IMR-90 (cell line): ENCODE measurements at places on chromosomes 16 and 17. TPM values are rescaled to one million over a fixed set of nuclear protein-coding genes. Genes with fewer than 3 reads are reported as not detected.

The ZP2 gene
- not detected in 2 replicates for total RNA-seq

The RDM1 gene
- 0.18 TPM in 1 of 2 replicates, not detected in the other for total RNA-seq

The EPOP gene
- total RNA-seq = 0.28 and 0.36 TPM in 2 replicates

The WNT3 gene
- 0.56 and 0.72 TPM in 2 replicates for total RNA-seq

DNA sequence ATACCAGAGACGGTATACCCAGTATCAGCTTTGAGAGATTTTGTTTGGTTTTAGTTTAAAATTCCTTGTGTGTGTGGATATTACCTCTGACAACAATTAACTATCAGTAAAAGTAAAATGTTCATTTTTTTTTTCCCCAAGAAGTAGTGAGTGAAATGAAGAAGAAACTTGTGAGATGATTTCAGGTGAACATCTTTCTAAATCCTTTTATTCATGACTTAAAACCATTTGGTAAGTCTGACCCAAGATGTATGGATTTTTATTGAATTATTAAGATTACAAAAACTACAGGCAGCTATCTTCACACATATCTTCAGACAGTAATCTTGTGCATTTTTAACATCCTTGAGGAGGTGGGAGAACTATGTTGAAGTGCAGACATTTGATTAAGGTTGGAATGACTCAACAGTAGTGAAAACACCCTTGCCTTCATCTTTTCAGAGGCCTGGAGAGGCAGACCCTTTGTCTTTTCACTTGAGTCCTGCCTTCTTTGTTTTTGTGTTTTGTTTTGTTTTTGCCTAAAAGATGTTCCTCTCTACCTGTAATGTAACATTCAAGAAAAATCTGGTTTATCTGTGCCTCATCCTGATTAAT is 240.3 kb upstream of the TBX2 start:
- no peak overlapping the region for H3K27ac ChIP-seq
- DNase-seq = peak; percentile 33
- no peak overlapping the region for H3K4me3 ChIP-seq
- no peaks in the 10 kb centered on the region for H3K36me3 ChIP-seq

DNA sequence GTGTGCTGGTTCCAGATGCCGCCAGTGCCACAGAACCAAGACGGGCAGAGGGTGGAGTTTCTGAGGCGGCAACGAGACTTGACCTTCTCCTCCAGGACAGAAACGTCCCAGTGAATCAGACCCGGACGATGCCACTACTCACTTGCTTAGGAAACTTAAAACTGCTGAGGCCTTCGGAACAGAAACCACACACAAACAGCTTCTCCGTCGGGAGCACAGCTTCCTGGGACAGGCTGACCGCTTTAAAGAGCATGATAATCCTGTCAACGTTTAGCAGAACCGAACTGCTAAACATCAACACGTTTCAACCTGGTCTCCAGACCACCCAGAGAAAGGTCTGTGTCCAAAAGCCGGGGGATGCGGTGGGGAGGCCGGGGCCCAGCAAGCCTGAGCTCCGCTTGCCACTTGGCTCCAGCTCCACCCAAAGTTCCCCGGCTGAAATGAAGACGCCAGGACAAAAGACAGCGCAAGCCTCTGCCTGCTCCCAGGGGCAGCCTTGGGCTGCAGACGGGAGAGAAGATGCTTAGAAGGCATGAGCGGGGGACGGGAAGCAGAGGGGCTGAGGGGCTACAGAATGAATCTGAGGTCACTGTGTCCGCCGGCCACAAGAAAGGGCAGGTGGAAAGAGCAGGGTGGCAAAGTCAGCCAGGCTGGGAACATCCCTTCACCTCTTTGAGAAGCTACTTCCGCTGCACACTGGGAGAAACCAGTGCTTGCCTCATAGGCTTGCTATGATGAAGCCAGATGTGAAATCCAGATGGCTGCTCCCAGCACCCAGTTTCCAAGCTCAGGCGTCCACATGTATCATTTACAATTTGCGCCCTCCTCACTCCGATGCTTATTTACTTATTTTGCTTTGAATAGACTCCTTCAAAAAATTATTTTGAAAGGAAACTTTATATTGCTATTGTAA is 69.0 kb downstream of the MRM3 start:
- H3K36me3 ChIP-seq = peaks cover 21% of the 10 kb centered on the region; the same call in 1 of the 2 replicates
- H3K4me3 ChIP-seq = no peak overlapping the region
- H3K27ac ChIP-seq = no peak overlapping the region

GRCh38 chr17:34861864-34862263 is 99.4 kb downstream of the CCT6B start:
- no peak overlapping the region for H3K27ac ChIP-seq
- H3K36me3 ChIP-seq = no peaks in the 10 kb centered on the region
- H3K4me3 ChIP-seq = no peak overlapping the region

The SCNN1G gene
- not detected in 2 replicates for total RNA-seq

DNA sequence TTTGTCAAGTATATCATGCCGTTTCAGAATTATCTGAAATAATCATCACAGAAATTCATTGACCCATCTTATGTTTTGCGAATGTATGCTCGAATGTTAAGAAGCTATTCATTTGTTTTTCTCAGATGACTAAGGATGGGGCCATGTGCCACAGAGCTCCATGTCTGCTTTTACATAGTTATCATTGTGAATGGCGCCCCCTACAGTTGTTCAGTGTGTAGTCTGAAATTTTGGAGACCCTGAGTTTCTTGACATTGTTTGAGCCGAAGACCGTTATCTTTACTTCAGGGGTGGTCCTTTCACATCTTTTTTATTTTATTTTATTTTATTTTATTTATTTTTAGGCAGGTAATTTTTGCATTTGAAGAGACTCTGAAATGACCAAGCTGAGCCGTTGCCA is 972.0 kb upstream of the RBFOX1 start:
- no peak overlapping the region for H3K4me3 ChIP-seq
- no peak for DNase-seq
- H3K36me3 ChIP-seq = no peaks in the 10 kb centered on the region
- H3K27ac ChIP-seq = no peak overlapping the region

DNA sequence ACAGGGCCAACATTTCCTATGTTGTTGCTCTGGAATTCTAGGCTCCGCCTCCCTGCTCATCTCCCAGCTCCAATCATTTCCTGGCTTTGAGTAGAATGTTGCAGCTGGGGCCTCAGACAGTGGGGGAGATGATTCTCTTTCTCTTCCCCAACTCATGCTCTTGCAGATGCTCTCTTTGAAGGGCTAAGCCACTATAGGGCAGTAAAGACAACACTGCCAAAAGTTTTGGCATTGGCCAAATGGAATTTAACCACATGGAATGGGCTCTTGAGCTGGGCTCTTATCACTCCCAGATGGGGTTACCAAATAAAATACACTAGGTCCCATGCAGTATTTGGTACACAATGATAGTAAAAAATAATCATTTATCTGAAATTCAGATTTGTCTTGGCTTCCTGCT is 19.6 kb upstream of the EFCAB13 start:
- H3K27me3 ChIP-seq = no peaks in the 10 kb centered on the region
- DNase-seq = no peak
- H3K4me1 ChIP-seq = peaks cover 12% of the 10 kb centered on the region
- H3K36me3 ChIP-seq = peaks cover 45% of the 10 kb centered on the region

The HID1 gene
- total RNA-seq = 0.18 and 0.56 TPM in 2 replicates

The ADAM11 gene
- 0.28 and 0.36 TPM in 2 replicates for total RNA-seq

DNA sequence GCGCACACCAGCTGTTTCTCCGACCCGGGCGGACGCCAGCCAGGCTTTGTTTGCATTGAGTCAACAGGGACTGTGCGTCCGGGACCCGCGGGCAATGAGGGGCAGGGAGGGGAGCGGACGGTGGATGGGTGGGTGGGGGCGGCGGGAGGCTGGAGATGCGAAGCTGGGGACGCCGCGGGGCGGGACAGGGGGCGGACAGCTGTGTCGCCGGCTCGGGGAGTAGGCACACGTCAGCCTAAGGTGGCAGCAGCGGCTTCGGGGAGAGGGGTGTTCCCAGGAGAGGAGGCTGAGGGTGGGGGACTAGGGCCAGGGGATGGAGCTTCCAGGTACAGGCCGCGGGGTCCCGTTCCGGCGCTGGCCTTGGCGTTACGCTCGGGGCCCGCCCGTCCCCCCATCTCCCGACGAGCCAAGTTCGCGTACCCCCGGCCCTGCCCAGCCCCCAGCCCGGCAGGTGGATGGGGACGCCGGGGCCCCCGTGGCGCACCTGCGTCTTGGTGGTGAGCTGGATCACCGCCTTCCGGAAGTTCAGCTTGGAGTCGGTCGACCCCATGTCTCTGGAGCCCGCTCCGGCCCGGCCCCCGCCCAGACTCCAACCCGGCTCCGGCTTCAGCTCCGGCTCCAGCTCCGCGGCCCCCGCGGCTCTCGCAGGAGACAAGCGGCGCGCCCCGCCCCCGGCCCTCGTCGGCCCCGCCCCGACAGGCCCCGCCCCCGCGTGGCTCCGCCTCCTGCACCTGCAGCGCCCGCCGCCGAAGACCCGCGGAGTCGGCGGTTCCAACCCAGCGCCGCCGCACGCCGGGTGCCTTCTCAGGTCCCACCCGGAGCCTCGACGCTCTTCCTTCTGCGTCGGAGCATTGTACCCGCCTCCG is at the start of gene HID1:
TSS of gene HID1 (minus strand) at position 653 of the 866 bp plus-strand sequence. CDS start at position 550, 103 bp downstream.
- DNase-seq = no peak
- H3K36me3 ChIP-seq = no peaks in the 10 kb centered on the region
- H3K27me3 ChIP-seq = peaks cover 47% of the 10 kb centered on the region
- H3K27ac ChIP-seq = no peak within 1 kb of the TSS
- peak within 1 kb of the TSS; percentile 34 for H3K4me3 ChIP-seq
- 0 out of 2 replicates have a peak, but pooled peaks cover 2% of the 10 kb centered on the region for H3K4me1 ChIP-seq

DNA sequence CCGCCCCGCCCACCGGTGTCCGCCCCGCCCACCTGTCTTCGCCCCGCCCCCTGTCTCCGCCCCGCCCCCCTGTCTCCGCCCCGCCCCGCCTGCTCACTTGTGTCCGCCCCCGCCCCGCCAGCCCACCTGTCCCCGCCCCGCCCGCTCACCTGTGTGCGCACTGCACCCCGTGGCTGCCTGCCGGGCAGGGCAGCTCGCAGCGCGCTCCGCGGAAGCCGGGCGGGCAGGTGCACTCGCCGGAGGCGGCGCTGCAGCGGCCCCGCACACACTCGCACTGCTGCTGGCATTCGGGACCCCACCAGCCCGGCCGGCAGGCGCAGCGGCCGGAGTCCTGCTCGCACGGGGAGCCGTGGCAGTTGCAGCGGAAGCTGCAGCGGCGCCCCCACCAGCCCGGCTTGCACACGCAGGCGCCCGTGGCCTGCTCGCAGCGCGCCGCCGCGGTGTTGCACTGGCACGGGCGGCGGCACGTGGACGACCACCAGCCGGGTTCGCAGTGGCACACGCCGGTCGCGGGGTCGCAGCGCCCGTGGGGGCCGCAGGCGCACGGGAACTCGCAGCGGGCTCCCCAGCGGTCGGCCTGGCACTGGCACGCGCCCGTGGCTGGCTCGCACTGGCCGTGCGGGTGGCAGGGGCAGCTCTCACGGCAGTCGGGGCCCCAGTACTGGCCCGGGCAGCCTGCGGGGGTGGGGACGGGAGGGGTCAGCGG is 2.1 kb downstream of the SCARF1 start:
- H3K4me1 ChIP-seq = peaks cover 23% of the 10 kb centered on the region
- peak overlapping the region; percentile 40 for H3K4me3 ChIP-seq
- H3K36me3 ChIP-seq = no peaks in the 10 kb centered on the region
- no peak overlapping the region for H3K27ac ChIP-seq
- DNase-seq = no peak
- H3K27me3 ChIP-seq = no peaks in the 10 kb centered on the region; the same call in 1 of the 2 replicates

The ZFHX3 gene
- total RNA-seq = 1.4 and 2.2 TPM in 2 replicates

DNA sequence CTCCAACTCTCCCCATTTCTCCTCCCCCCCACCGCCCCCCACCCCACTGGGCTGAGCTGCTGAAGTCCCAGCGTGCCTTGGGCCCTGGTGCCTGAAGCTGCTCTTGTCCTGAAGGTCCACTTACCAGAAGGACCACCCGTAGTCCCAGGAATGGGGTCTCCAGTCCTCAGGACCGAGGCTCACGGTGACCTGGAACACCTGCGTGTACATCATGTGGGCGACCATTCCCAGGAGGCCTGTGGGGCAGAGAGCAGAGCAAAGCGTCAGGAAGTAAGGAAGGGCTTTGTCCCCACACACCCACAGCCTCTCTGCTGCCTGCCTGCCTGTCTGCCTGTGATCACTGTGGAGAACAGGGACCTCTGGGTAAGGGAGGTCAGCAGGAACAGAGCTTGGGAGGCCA is 218.7 kb downstream of the GSG1L start:
- no peaks in the 10 kb centered on the region for H3K4me1 ChIP-seq
- no peak overlapping the region for H3K4me3 ChIP-seq
- no peaks in the 10 kb centered on the region for H3K36me3 ChIP-seq
- no peak for DNase-seq
- peaks cover 11% of the 10 kb centered on the region for H3K27me3 ChIP-seq
- no peak overlapping the region for H3K27ac ChIP-seq

DNA sequence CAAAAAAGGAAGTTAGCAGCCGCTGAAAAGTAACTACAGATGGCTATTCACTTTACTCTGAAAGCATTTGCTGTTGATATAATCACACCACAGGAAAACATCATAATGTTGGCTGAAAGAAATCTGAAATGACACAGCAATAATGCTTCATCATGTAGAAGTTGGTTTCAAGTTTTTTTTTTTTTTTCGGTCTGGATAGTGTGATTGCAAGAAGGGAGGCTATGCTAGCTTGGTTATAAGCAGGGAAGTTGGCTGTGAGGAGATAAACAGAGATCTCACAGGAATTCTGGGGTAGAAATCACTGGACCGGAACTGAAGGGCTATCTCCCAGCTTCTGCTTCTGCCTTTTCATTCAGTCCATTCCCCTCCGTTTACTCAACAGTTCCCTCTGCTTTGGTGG is 57.9 kb downstream of the MYO1D start:
- H3K36me3 ChIP-seq = no peaks in the 10 kb centered on the region
- H3K27ac ChIP-seq = no peak overlapping the region
- peaks cover 3% of the 10 kb centered on the region for H3K27me3 ChIP-seq
- H3K4me3 ChIP-seq = no peak overlapping the region
- H3K4me1 ChIP-seq = no peaks in the 10 kb centered on the region

DNA sequence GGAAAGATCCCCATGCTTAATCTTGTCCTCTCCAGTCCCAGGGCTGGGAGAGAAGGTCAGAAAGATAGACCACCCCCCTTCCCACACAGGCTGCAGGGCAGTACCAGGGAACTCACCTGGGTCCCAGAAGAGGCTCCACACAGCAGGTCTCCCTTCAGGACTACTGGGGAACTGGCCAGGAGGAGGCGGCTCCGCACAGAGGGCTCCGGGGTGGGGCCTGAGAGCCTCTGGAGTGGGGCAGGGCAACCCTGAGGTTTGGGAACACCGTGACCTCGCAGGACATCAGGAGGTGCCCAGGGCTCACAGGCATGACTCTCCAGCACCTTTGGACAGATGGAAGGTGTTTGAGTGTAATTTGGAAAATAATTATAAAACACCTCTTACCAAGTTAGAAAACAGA is 11.0 kb downstream of the ABCA3 start:
- H3K27ac ChIP-seq = no peak overlapping the region
- H3K4me1 ChIP-seq = peaks cover 3% of the 10 kb centered on the region; the same call in 1 of the 2 replicates
- no peak overlapping the region for H3K4me3 ChIP-seq

The SYT17 gene
- not detected in 2 replicates for total RNA-seq

- H3K27ac ChIP-seq = no peak overlapping the region
- H3K36me3 ChIP-seq = no peaks in the 10 kb centered on the region
- DNase-seq = peak; percentile 75
- H3K27me3 ChIP-seq = no peaks in the 10 kb centered on the region
Measured at GRCh38 chr17:31724026-31724425, 135.0 kb downstream of the COPRS start.

The COL1A1 gene
- total RNA-seq = 1,825 and 2,180 TPM in 2 replicates

The SLC16A5 gene
- total RNA-seq = 1.1 and 1.8 TPM in 2 replicates

GRCh38 chr16:28280881-28281836 is 11.2 kb upstream of the SBK1 start:
- no peak for DNase-seq
- H3K27me3 ChIP-seq = peaks cover 19% of the 10 kb centered on the region
- H3K36me3 ChIP-seq = no peaks in the 10 kb centered on the region
- H3K4me3 ChIP-seq = no peak overlapping the region
